Left renal cortex interstitium (tissue), 4 donors: ENCODE measurements at places on chromosomes 1 and 21. TPM values are rescaled to one million over a fixed set of nuclear protein-coding genes. Genes with fewer than 3 reads are reported as not detected.

Gene LMOD1
- polyA plus RNA-seq: 4.9 TPM

Gene C21orf58
- polyA plus RNA-seq: 22.1 TPM

Gene MFAP2
- polyA plus RNA-seq: 231 TPM

Gene CYB561D1
- polyA plus RNA-seq: 10.1 TPM

Gene PHLDA3
- polyA plus RNA-seq: 11.0 TPM

Gene VWA5B1
- polyA plus RNA-seq: 1.5 TPM

Gene CRYZ
- 186 TPM for polyA plus RNA-seq

Gene CFHR2
- 0.19 TPM for polyA plus RNA-seq

Gene MPL
- 1.5 TPM for polyA plus RNA-seq

Gene RBM11
- polyA plus RNA-seq: 4.7 TPM

Gene TMEM61
- 1.5 TPM for polyA plus RNA-seq

Gene PIGP
- 31.7 TPM for polyA plus RNA-seq

Gene CD1B
- polyA plus RNA-seq: not detected

Gene TPR
- polyA plus RNA-seq: 106 TPM

Gene SLC50A1
- 61.1 TPM for polyA plus RNA-seq

Gene LCE2D
- not detected for polyA plus RNA-seq

Gene OR2L2
- polyA plus RNA-seq: 0.10 TPM

Gene TNN
- polyA plus RNA-seq: 3.0 TPM

Gene FAM89A
- 16.8 TPM for polyA plus RNA-seq

Gene FAM78B
- polyA plus RNA-seq: 3.9 TPM

Gene FCRLB
- 4.0 TPM for polyA plus RNA-seq

Gene IQGAP3
- polyA plus RNA-seq: 11.0 TPM

Gene KCNJ9
- polyA plus RNA-seq: 0.14 TPM

Gene CHIA
- polyA plus RNA-seq: not detected

Gene HLX
- polyA plus RNA-seq: 8.8 TPM
